HTR-8/SVneo (cell line): ENCODE measurements at places on chromosomes 2 and 18.

- no peak for DNase-seq
Observed at GRCh38 chr2:169716938-169717690, 16.5 kb upstream of the KLHL23 start.

DNA sequence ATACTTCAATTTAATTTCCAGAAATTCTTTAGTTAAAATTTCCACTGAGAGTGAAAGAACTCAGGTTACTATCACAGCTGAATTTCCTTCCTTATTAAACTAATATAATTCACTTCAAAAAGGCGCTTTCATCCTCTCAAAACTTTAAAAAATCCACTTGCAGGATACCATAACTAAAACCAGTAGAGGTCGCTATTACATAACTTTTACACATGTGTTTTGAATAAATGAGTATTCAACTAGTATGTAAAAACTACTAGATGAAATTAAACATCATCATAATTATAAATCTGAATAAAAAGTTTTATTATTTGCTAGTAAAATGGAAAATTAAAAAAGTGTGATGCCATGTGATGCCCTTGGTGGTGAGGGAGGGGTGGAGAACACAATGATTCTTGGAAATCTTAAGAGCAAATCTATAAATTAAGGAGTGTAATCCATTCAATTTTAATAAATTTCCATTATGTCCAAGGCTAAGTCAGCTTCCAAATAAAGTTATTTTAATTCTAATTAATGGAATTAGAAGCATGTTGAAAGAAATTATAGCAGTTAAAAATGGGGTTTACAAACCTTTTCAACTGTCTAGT is 61.4 kb downstream of the SOS1 start:
- DNase-seq: peak; percentile 53

DNA sequence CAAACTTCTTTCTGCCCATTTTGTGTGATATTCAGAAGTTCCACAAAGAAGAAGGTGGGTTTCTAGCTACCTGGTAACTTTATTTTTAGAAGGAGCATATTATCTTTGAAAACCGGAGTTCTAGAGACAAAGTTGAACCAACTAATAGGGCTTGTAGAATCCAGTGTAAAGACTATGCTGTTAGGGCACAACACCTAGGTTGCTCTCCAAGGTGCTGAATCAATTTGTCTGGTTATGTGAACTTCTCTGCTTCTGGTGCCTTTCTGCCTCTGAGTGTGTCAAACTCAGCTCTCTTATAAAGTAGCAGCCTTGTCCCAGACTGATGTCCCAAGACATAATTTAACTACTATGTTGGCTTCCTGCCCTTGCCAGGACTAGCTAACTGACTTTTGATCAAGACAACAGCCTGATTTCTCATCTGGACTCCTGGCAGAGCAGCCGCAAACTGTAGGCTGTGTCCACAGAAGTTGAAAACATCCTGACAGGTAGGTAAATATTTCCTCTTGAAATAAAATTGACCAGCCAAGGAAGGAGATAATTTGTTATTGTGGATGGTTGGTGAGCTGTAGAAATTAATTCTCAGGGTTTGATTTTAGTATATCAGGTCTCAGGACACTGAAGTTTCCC is 119.4 kb downstream of the CYRIA start:
- DNase-seq: no peak

GRCh38 chr2:238659231-238659630 is 188.7 kb upstream of the TWIST2 start:
- DNase-seq: no peak

DNA sequence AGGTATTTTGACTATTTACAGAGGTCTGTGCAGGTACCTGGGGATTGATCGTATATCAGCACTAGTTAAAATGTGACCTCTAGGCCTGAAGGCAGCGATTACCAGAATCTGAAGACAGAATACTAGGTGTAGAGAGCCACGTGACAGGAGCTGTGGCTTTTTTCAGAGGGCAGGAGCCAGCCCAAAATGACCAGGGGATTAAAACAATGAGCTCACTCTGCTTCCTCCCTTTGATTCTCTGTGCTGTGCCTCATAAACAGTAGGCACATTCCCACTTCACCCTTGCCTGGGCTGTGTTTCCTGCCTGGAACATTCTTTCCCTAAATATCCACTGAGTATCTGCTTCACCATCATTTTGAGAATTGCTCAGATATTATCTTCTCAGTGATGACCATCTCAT is 15.2 kb downstream of the ITGAV start:
- no peak for DNase-seq

DNA sequence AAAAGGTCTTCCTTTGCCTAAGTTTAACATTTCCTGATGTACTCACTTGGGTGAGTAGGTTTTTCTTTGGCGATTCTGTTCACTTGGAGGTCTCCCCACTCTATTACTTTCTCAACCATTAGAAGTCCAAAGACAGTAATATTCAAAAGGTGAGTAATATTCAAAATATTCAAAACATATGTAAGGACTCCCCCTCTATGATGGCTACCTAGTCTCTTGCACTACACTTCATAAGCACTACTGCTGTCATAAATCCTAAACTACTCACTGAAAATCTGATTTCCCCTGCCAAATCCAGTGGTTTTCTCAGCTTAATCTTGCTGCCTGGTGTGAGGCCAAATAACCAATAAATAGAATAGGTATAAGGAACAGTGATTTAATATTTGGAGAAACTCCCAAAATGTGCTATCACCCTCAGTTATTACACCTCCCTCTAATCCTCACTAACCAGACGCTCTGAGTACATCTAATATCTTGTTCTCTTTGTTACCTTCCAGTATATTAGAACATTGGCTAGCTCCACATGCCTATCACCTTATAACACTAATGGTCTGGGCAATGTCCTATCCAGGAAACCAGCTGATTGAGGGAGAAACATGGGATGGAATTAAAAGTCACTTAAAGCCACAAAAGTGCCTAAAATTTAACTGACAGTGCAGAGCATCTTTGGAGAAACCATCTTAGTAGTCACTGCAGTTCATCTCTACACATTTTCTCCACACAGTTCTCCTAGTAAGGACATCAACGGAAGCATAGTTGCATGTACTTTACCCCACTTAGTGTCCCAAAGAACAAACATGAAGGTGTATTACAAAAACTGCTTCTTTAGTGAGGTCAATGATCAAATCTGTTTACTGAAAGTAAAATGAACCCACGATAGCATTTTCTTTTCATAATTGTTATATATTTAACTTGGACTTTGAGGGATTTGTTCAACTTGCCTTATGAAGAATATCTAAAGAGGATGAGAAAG is 54.8 kb downstream of the MBD2 start:
- no peak for DNase-seq

DNA sequence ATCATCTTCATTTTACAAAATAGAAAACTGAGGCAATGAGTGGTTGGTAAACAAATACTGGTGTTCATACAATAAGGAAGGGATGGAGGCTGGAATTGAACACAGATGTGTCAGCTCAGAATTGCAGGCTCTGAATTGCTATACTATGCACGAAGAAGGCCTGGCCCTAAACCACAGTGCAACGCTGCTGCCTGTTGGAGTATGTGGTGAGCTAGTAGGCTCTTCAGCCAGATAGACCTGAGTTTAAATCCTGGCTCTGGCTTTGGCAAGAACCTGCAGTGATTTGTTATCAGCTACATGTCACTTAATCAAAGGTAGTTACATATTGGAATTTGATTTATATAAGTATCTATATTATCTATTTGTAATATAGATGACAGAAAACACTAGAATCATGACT is 1602.4 kb upstream of the CELF4 start:
- DNase-seq: no peak

DNA sequence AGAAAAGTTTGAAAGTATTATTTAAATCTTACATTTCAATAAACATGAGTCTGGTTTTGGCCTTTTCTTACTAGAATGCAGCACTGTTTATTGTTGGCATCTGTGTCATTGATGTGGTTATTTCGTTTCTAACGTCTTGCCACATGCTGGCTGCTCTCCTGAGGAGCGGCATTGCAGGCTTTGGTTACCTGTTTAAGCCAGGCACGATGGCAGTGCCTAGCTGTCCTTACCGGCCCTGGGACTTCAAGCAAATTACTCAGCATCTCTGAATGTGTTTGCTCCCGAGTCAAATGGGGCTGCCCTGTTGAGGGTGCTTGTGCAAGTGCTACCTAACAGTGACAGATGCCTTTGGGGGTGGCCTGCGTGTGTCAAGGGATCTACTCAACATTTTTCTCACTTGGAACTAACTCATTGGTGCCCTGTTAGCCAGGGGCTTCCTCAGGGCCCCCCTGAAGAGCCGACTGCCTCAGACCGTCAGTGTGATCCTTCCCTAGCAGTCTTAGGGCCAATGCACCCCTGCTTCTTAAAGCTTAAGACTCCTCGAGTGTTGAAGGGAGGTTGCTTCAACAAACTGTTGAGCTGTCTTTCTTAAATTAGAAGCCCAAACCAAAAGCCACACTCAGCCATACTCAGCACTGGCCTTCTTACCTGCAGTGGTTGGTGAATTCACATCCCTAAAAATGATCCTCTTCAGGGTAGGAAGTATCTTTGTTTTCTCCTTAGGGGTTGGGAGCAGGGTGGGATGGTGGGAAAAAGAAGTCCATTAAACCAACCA is 151.5 kb downstream of the NCK2 start:
- no peak for DNase-seq

DNA sequence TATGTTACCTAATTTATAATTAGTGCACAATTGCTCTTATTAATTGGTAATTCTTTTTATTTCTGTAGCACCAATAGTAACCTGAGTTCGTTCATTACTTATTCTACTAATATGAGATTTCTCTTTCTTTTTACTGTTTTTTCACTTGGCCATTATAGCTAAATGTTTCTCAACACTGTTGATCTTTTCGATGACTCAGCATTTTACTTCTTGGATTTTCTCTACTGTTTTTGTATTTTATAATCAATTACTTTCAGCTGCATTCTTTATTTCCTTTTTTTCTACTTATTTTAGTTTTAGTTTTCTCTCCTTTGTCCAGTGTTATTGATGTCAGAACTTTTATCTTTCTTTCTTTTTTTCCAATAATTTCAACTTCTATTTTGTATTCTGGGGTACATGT is 589.4 kb upstream of the SOX11 start:
- DNase-seq: no peak

GRCh38 chr18:10148189-10148929 is 234.5 kb downstream of the VAPA start:
- no peak for DNase-seq

- no peak for DNase-seq
Observed at GRCh38 chr18:29439398-29439797, 1262.5 kb upstream of the CDH2 start.

DNA sequence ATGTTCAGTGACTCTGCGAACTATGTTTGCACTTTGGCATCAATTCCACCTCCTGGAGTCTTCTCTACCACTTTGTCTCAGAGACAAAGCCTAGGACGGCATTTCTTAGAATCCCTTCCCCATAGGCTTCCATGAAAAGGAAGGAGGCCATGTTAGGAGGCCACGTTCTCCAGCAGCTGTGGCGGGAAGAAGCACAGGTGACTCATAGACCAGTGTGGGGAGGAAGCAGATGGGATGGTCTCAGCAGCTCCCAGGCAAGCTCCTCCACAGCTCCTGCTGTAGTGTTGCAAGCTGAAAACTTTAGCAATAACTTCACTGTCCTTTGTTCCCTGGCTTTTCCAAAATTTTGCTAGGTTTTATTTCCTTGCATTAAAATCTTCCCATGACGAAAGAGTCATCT is 781.3 kb upstream of the ID2 start:
- no peak for DNase-seq

DNA sequence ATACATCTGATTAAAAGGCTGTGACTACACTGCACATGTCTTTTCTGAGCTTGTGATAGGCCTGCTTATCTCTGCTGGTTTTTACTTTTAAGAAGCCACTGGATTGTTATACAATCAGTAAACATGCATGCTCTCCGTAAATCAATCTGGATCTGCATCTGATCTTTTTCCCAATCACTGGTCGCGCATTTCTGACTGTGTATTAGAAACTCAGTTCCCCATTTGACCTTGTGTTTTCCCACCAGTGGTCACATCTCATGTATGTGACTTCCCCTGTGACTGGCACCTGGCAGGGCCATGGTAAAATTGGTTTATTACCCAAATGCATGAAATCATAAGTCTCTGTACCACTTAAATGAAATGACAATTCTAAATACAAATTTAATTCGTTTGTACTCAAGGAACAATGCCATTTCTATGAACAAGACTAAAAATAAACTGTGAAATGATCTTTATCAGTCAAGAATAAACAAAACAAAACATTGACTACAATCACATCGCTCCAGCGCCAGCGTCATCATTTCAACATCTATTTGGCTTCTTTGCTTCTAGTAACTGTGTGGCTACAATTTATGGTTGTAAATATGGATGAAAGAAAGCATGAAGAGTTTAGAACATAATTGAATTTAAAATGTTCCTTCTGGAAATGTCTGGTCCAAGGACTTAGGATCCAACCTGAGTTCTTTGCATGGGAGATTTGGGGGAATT is 396.6 kb upstream of the TRIB2 start:
- no peak for DNase-seq

- DNase-seq: no peak
Observed at GRCh38 chr2:7458066-7458465, 540.9 kb downstream of the RNF144A start.

DNA sequence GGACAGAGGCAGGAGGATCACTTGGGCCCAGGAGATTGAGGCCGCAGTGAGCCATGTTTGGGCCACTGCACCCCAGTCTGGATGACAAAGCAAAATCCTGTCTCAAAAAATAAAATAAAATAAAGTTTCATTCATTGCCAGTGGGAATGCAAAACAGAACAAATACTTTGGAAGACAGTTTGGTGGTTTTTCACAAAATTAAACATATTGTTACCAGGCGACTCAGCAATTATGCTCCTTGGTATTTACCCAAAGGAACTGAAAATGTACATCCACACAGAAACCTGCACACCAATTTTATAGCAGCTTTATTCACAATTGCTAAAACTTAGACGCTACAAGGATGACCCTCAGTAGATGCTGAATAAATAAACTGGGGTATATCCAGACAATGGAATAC is 35.8 kb downstream of the FOSL2 start:
- no peak for DNase-seq

- DNase-seq: no peak
Observed at GRCh38 chr18:3458952-3459853, 9.2 kb downstream of the TGIF1 start.

DNA sequence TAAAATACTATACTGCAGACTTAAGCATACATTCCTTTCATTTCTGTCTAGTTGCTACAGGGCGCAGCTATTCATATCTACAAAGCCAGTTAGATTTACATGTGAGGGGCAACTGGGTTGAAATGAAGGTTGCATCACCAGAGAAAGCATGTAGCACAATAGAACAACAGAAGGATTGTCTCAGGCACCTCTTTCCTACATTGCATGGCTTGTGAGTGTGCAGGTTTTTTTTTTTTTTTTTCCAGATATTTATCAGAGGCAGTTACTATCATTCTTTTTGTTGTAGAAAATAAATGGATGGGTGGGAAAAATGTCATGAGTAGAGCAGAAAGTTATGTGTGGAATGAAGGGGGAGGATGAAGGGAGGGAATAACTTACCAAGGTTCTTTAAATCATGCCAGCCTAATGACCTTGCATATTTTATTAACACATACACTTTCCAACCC is 86.8 kb downstream of the ERBB4 start:
- DNase-seq: peak; percentile 51
